Stimulated activated CD4-positive, alpha-beta T cell treated with anti-CD3 and anti-CD28 coated beads, Interleukin-1b, Interleukin-23, amount 100 ng/mL, for 1 hour (primary cell): ENCODE measurements at places on chromosomes 13 and 19.

GRCh38 chr13:109819874-109820273 lies 33.5 kb upstream of the IRS2 start:
- no peak for DNase-seq

- no peak for DNase-seq
These were observed 12.1 kb upstream of the SPART start for GRCh38 chr13:36358175-36358718.

- peak; percentile 38 for DNase-seq
These were observed 6.6 kb downstream of the EML2 start for GRCh38 chr19:45632468-45633196.

DNA sequence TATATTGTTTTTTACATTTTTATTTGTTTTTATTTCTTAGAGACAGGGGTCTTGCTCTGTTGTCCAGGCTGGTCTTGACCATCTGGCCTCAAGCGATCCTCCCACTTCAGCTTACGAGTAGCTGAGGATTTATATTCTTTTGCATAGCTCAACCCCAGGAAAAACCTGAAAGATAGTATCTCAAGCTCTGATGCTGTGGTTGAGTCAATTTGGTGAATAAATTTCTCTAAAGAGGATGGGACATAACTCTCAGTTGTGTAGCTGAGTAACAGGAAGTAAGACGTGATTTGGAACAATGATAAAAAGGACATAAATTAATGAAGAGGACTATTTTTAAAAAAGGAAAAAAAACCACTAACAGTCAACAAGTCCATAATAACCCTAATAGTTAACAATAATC lies 79.8 kb upstream of the TNFSF11 start:
- DNase-seq = no peak

GRCh38 chr19:1384478-1385110 lies 887 bp downstream of the NDUFS7 start:
- DNase-seq = no peak

- DNase-seq = no peak
These were observed 297.8 kb downstream of the OXGR1 start for GRCh38 chr13:96696389-96696900.

DNA sequence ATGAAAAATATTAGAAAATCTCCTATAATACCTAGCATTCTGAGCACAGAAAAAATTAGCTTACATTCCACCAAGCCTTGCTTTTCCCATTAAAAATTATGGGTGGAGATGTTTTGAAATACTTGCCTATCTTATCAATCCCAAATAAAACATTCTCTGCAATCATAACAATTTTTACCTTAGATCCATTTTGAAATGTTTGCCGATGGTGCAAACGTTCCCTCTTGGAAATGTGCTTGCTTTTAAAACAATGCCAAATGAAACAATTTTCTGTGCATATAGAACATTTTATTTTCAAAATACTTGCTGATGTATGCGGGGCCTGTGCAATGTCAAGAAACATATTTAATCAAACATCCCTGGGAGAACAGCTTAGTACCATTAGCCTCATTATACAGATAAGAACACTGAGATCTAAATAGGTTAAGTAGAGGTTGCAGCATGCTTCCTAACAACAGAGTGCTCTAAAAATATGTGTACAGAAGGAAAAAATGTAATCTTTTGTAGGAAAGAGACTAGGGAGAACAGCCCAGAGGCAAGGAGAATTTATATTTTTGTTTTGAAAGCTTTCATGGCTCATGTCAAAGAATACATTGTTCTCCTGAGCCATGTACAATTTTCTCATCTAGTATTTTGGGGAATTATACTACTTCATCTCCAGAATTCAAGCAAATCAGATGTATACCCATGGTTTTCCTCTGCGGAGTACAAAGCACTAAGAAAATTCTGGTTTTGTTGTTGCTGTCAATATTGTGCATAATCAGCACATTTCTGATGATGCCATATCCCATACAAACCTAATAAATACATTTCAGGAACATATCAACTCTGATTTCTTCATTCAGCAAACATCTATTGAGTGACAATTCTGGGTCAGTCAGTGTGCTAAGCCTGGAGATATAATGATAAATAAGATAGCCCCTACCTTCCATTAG lies 25.9 kb upstream of the FNDC3A start:
- no peak for DNase-seq

DNA sequence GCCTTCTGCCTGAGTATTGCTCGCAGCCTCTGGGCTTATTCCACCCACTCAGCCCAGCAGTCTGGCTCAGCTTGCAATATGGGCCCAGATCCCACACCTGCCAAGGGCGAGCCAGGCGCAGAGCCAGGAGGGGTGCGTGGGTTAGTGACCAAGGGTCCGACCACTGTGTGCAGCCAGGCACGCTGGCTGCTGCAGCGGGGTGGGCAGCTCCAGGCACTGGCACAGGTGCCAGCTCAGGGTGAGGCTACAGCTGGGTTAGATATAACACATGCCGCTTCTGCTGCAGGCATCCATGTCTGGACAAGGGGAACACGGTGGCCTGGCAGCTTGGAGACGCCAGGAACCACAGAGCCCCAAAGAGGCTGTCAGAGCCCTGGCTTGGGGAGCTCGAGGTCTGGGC lies 12.6 kb upstream of the URAD start:
- DNase-seq = no peak

DNA sequence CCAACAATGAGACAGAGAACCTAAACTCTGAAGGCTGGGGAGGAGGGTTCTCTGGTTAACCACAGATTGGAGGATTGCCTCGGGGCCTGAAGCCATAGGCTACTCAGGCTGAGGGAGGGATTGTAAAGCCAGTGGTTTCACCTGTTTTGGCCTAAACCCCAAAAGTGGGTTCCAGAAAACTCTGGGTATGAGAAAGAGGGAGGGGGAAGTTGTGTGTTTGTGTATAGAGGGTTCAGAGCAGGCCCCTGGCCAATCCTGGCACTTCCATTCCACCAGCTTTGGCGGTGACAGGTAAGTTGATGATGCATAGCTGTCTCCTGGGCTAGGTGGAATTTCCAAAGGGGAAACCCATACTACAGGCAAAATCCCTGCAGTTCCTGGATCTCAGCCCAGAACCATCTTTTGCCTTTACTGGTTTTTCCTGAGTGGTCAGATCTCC lies 13.5 kb upstream of the CCDC97 start:
- DNase-seq = no peak

GRCh38 chr13:29396446-29396845 lies 199.0 kb downstream of the SLC7A1 start:
- no peak for DNase-seq
